ENCODE measurements at places on chromosomes 5 and 9.

DNA sequence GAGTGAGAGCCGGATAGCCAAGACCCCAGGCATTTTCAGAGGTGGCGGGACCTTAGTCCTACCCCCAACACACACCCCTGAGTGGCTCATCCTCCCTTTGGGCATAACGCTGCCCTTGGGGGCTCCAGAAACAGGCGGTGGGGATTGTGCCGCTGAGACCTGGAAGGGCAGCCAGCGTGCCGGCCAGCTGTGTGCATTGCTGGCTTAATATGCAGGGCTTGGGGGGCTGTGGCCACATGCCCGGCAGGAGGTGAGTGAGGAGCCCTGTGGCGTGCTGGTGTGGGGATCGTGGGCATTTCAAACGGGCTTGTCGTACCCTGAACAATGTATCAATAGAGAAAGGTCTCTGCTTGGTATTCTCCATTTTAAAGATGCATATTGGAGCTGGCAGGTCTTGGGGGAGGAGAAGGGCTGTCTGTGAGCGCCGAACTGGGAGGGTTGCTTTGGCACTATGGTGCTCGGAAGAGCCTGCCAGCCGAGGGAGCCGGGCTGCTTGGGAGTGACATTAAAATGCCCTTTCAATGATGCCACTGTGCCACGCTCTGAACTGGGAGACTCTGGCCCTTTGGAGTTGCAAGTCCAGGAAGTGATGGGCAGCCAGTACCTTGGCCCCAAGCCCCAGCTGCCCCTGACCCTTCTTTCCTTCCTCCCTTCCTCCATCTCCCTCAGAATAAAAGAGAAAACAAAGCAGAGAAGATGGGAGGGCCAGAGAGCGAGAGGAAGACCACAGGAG lies 11.2 kb upstream of the OLFM1 start:
- DNase-seq = peak; percentile 38
- peaks cover 18% of the 10 kb centered on the region for H3K27me3 ChIP-seq

DNA sequence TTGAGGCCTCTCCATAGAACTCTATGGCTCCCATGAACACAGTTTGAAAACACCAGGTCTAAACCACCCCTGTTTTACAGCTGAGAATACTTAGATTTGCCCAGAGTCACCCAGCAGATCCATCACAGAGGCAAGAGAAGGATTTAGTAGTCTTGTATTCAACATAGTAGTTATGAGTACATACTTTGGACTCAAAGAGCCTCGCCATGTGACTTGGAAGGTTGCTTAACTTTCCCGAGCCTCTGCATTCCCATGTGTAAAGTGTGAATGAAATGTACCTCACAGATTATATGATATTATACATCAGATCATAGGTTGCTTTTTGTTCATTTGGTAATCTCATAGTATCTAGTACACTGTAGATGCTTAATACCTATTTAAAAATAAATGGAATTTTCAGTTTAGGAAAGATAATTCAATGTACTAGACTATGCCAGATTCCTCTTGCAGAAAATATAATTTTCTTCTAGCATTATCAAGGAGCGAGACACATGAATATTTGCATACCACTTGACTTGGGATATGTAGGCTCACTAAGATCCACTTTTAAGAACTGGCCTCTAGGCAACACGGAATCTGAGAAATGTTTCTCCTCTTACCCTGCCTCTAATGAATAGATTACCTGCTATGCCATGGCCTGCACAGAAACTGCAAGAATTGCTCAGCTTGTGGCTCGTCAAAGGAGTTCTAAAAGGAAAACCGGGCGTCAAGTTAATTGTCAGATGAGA lies 18.6 kb downstream of the TDRD7 start:
- no peak overlapping the region for H3K4me3 ChIP-seq
- no peaks in the 10 kb centered on the region for H3K4me1 ChIP-seq
- DNase-seq = no peak
- no peaks in the 10 kb centered on the region for H3K27me3 ChIP-seq

GRCh38 chr9:34991607-34992375 lies 2.2 kb downstream of the DNAJB5 start:
- no peak for DNase-seq
- no peaks in the 10 kb centered on the region for H3K36me3 ChIP-seq
- H3K27ac ChIP-seq = peak overlapping the region; percentile 78
- H3K4me3 ChIP-seq = no peak overlapping the region
- no peaks in the 10 kb centered on the region for H3K27me3 ChIP-seq

DNA sequence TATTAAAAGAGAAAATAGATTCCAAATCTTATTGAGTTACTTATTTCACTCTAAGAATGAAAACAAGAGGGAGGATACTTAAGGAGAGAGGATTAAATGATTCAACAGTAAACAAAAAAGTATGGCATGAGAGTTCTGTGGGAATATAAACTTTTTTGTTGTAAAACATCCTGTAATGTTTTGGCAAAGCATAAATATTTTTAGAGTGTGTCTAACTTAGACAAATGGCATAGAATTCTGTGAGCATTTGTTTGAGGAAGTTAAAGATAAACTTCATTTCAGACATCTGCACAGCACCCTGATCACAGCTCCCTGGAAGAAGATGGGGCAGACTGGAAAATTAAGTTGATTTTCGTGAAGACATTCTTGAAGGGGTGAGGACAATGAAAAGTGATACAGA lies 246.8 kb upstream of the HAPLN1 start:
- no peaks in the 10 kb centered on the region for H3K4me1 ChIP-seq
- no peaks in the 10 kb centered on the region for H3K36me3 ChIP-seq
- no peak overlapping the region for H3K27ac ChIP-seq
- no peak overlapping the region for H3K4me3 ChIP-seq

DNA sequence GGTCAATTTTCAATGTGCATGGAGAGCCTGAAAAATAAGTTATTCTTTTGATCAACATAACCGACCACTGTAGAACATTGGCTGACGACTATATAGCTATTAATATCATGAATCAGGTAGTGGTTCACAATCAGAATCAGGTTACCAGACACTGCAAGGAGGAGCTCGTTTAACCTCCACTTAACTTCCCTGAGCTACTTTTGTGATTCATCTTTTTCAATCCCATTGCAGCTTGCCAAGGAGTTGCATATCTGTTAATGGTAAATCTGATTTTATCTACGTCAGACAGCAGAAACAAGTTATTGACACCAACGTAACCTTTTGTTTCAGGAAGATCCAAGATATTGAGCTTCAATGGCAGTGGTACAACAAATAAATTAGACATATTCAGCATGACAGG lies 2263.8 kb upstream of the ACO1 start:
- peaks cover 3% of the 10 kb centered on the region for H3K36me3 ChIP-seq
- no peak for DNase-seq
- no peak overlapping the region for H3K27ac ChIP-seq
- no peaks in the 10 kb centered on the region for H3K4me1 ChIP-seq
- no peak overlapping the region for H3K4me3 ChIP-seq
- no peaks in the 10 kb centered on the region for H3K27me3 ChIP-seq

- no peaks in the 10 kb centered on the region for H3K4me1 ChIP-seq
- H3K27me3 ChIP-seq = no peaks in the 10 kb centered on the region
- no peak for DNase-seq
- no peaks in the 10 kb centered on the region for H3K36me3 ChIP-seq
- H3K4me3 ChIP-seq = no peak overlapping the region
Measured at GRCh38 chr5:107809201-107810034, 138.7 kb upstream of the EFNA5 start.

DNA sequence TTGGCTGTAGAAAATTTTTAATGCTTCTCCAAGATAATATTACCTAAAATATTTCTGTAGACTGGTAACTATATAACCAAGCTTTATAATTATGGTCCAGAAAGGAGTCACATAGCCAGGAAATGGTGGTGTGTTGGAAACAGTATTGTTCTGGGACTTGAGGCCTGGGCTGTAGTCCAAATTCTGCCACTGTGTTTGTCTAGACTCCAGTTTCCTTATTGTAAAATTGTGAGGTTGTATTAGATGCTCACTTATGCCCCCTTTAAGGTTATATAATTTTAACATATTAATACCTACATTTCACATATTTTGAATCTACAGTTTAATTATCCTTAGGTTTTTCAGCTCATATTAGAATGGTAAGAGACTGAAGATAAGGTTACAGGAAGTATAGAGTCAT lies 42.4 kb downstream of the STX17 start:
- no peak for DNase-seq
- no peak overlapping the region for H3K4me3 ChIP-seq
- H3K27me3 ChIP-seq = no peaks in the 10 kb centered on the region
- no peaks in the 10 kb centered on the region for H3K36me3 ChIP-seq
- H3K4me1 ChIP-seq = peaks cover 3% of the 10 kb centered on the region

- H3K27ac ChIP-seq = no peak overlapping the region
- no peaks in the 10 kb centered on the region for H3K27me3 ChIP-seq
- H3K4me3 ChIP-seq = no peak overlapping the region
- no peaks in the 10 kb centered on the region for H3K36me3 ChIP-seq
- no peaks in the 10 kb centered on the region for H3K4me1 ChIP-seq
Measured at GRCh38 chr5:89036704-89037489, 153.9 kb upstream of the MEF2C start.

DNA sequence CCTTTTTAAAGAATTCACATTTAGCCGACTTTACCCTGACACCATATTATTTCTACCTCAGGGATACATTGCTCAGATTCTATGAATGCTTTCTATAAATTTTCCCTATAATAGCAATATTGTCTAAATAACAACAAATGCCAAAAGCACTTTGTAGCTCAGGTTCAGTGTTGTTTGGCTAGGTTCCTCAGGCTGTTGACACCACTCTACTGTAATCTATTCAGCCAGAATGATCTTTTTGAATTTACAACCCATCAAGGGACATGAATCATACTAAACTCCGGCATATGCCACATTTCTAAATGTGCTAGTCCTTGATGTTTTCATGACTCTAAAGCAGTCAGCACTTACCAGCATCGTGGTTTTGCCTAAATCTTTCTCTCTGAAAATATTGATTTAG lies 641.5 kb upstream of the CDH10 start:
- no peaks in the 10 kb centered on the region for H3K27me3 ChIP-seq
- no peak overlapping the region for H3K27ac ChIP-seq
- DNase-seq = no peak
- H3K4me3 ChIP-seq = no peak overlapping the region
- no peaks in the 10 kb centered on the region for H3K4me1 ChIP-seq

DNA sequence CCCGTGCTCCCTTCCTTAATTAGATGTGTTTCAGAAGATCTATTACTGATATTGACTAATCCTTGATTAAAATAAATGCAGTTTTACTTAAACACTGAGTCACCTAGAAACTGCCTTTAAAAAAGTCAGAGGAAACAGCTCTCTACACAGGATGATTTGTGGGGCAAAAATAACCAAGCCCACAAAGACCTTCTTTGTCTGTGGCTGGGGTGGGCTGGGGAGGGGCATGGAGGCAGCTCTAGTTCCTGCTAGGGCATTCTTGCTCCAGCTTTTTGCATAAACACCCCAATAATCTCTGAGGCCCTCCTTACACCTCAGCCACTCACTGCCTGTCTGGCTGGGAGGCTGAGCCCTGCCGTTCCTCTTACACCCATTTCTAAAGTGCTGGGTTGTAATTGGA lies 227.6 kb upstream of the DAP start:
- H3K4me1 ChIP-seq = no peaks in the 10 kb centered on the region
- no peak overlapping the region for H3K27ac ChIP-seq
- no peak for DNase-seq
- H3K4me3 ChIP-seq = no peak overlapping the region
- no peaks in the 10 kb centered on the region for H3K36me3 ChIP-seq
- H3K27me3 ChIP-seq = no peaks in the 10 kb centered on the region

DNA sequence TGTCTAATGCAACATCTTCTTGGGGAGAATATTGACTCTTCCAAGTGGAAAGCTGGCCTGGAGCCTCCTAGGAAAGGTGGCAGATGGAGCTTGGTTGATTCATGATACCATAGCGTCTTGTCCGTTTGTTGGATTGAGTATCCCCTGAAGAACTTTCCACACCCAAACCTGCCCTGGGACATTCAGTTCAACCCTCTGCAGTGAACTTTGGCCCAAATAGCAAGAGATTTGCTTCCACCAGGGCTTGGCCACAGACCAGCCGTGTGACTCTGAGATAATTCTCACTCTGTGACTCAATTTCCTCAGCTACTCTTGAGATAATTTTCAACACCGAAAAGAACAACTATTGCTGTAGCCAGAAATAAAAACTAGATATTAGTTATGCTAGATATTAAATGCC lies 108.0 kb upstream of the RAD23B start:
- H3K4me3 ChIP-seq = no peak overlapping the region
- no peaks in the 10 kb centered on the region for H3K36me3 ChIP-seq
- H3K4me1 ChIP-seq = no peaks in the 10 kb centered on the region
- DNase-seq = no peak
- no peaks in the 10 kb centered on the region for H3K27me3 ChIP-seq

DNA sequence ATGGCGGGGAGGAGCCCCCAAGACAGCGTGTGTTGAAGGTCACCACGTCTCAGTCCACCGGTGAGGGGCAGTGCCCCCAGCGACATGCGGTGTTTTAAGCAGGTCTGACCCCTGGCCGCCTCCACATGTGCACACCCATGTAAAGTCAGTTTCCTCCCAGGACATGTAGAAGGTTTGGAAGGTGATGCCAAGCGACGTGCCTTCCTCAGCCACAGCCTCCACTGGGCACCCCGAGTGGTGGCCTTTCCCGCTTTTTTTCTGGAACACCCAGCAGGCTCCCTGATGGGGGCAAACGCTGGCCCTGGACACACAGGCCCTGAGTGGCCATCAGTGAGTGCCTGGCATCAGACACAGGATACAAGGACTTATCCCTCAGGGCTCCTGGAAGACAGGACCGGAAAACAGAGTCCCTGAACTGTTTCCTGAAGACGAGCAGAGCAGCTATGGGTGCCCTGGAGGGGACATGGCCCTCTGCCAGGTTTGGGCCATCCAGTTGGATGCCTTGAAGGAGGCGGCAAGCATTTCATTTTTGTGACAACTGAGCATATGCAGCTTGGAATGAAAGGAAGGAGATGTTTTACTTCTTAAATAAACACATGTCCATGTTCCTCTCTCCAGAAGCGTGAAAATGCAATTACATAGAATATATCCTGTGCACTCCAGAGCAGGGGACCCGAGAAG lies 275.8 kb upstream of the IRX2 start:
- H3K27me3 ChIP-seq = no peaks in the 10 kb centered on the region
- no peak overlapping the region for H3K27ac ChIP-seq
- H3K4me3 ChIP-seq = no peak overlapping the region
- no peaks in the 10 kb centered on the region for H3K4me1 ChIP-seq
- DNase-seq = no peak

- H3K27ac ChIP-seq = no peak overlapping the region
- no peaks in the 10 kb centered on the region for H3K36me3 ChIP-seq
- no peaks in the 10 kb centered on the region for H3K27me3 ChIP-seq
- no peaks in the 10 kb centered on the region for H3K4me1 ChIP-seq
- no peak for DNase-seq
Measured at GRCh38 chr9:38181866-38182265, 112.8 kb upstream of the SHB start.

GRCh38 chr9:120235081-120235480 lies 344.9 kb downstream of the CDK5RAP2 start:
- H3K27me3 ChIP-seq = no peaks in the 10 kb centered on the region
- H3K4me1 ChIP-seq = no peaks in the 10 kb centered on the region
- H3K36me3 ChIP-seq = no peaks in the 10 kb centered on the region
- DNase-seq = no peak
- no peak overlapping the region for H3K27ac ChIP-seq

GRCh38 chr9:97983589-97984187 lies 547 bp downstream of the ANP32B start:
- H3K27me3 ChIP-seq = no peaks in the 10 kb centered on the region
- peak overlapping the region; percentile 80 for H3K4me3 ChIP-seq
- peak; percentile 52 for DNase-seq
- no peaks in the 10 kb centered on the region for H3K4me1 ChIP-seq
- H3K36me3 ChIP-seq = no peaks in the 10 kb centered on the region
